Fibroblast of lung (primary cell): ENCODE measurements at places on chromosomes 16 and 17. TPM values are rescaled to one million over a fixed set of nuclear protein-coding genes. Genes with fewer than 3 reads are reported as not detected.

The CES3 gene
- polyA plus RNA-seq: 0.01 and 0.07 TPM in 2 replicates

The HSPB9 gene
- polyA plus RNA-seq: not detected in 2 replicates

The AANAT gene
- polyA plus RNA-seq: not detected in 2 replicates

The CUEDC1 gene
- 25.6 and 34.9 TPM in 2 replicates for polyA plus RNA-seq

The ZFP90 gene
- 12.8 and 18.7 TPM in 2 replicates for polyA plus RNA-seq

The FAM171A2 gene
- 1.4 and 1.7 TPM in 2 replicates for polyA plus RNA-seq

The SLFN12 gene
- 17.1 and 26.1 TPM in 2 replicates for polyA plus RNA-seq

The DPEP3 gene
- polyA plus RNA-seq: not detected in 2 replicates

The PRSS33 gene
- not detected in 2 replicates for polyA plus RNA-seq

The EVI2A gene
- polyA plus RNA-seq: 0.77 and 3.0 TPM in 2 replicates

The C16orf92 gene
- not detected in 2 replicates for polyA plus RNA-seq

The CDH15 gene
- 0.10 and 0.14 TPM in 2 replicates for polyA plus RNA-seq

The FBXL16 gene
- polyA plus RNA-seq: 0.07 and 0.14 TPM in 2 replicates

The SLC6A2 gene
- not detected in 2 replicates for polyA plus RNA-seq

The MYH1 gene
- polyA plus RNA-seq: not detected in 2 replicates

The BAIAP3 gene
- polyA plus RNA-seq: 0.19 and 0.22 TPM in 2 replicates
